ENCODE measurements at places on chromosomes 11 and 22.

GRCh38 chr11:101475699-101476098, 108.1 kb downstream of the TRPC6 start:
- DNase-seq = no peak

GRCh38 chr11:43936076-43936475, 6.4 kb upstream of the C11orf96 start:
- DNase-seq = no peak

DNA sequence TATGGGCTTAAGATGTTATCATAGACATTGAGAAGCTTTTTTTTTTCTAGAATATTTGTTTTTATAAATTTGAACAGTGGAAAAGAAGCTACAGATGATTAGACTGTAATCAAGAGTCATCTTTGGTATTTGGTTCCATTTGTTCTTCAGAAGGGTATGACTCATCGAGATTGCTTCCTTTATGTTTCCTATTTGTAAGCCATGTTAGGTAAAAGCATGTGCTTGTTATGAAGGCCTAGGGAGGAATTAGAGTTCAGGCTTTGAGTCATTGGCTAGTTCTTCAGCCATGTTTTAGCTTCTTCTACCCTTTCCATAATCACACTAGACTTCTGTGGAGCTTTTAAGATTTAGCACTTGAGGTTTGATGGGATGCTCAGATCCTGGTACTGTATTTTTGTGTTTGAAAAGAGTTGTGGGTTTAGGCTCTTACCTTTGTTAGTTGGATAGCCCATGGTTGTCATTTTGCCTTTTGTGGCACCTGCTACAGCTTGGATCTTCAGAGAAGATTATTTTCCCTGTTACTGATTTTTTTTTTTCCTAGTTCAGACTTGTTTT, 44.3 kb downstream of the POLD3 start:
- DNase-seq = peak; percentile 62

DNA sequence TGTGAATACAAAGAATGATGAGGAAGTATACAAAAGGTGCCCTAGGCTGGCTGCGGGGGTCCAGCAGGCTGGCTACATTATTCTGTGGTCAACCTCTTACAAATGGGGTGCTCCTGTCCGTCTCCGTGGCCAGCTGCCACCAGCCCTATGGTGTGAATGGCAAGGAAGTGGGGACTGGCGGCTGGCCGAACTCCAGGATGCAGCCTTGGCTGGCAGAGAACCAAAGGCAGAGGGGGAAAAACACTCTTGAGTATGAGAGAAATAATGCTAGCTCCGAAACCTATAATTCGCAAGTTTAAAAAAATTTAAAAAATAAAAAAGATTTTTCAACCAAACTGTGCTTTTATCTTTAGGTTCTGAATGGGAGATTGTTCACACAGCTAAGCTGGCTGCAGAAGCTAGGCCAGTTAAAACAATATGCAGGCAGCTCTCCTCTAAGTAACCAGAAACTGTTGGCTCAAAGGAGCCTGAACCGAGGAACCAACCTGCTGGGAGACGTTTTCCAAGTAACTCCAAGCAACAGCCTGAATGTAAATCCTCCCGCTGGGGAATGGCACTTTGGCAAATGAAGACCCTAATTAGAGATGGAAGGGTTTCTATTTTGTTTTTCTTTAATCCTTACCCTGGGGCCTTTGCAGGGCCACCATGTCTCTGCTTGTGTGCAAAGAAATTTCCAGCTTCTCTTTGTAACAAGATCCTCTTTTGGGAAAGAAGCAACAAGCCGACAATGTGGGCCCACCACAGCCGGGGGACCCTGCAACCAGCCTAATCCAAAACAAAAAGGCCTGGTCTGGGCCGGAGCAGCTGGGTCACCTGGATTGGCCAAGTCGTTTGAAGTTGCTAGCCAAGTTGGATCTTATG, 50.2 kb downstream of the C22orf31 start:
- DNase-seq = no peak

DNA sequence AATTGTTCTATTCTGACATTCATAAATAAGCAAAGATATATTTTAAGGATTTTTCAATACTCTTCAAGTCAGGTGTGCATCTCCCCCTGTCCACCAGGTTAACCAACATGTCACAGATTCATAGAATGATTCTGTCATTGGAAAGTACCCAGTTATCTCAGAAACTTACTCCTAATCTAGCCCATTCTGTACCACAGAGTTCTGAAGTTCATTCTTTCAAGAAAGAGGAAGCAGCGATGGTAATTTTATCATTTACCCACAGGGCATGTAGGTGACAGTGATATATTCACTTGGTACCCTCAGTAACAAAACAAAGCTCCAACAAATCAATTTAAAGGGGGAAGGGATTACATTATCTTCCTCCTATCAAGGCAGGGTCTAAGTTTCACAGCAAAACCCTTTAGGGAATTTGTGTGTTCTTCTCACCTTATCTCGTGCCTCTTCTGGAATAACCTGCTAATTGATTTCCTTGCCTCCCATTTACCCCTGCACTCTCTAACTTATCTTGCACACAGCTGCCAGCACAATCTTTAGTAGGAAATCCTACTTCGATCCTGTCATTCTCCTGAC, 19.0 kb upstream of the MPPED2 start:
- DNase-seq = no peak

GRCh38 chr11:7672276-7672959, 882 bp downstream of the CYB5R2 start:
- no peak for DNase-seq

DNA sequence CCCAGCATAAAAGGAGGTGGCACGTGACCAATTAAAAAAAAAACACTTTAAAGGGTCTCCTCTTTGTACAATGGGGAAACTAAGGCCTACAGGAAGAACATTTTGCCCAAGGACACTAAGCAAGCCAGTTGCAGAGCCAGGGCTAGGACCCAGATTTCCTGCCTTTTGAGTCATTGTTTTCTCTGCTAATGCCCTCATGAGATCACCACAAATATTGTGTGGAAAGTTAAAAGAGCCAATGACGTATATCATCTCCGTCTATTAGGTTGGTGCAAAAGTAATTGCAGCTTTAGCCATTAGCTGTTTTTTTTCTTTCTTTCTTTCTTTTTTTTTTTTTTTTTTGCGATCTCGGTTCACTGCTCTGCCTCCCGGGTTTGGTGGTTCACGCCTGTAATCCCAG, 24.1 kb upstream of the LRRC32 start:
- DNase-seq = no peak

Data from HS-27A (cell line).